ENCODE measurements at places on chromosomes 6 and 20.
A peak's percentile ranks its signal among the peaks of the same experiment; 100 is the strongest.

- DNase-seq, result no peak
Measured at GRCh38 chr6:134060491-134061106, 8.2 kb upstream of the SLC2A12 start.

- DNase-seq, result no peak
Measured at GRCh38 chr20:40720826-40721225, 31.8 kb upstream of the MAFB start.

DNA sequence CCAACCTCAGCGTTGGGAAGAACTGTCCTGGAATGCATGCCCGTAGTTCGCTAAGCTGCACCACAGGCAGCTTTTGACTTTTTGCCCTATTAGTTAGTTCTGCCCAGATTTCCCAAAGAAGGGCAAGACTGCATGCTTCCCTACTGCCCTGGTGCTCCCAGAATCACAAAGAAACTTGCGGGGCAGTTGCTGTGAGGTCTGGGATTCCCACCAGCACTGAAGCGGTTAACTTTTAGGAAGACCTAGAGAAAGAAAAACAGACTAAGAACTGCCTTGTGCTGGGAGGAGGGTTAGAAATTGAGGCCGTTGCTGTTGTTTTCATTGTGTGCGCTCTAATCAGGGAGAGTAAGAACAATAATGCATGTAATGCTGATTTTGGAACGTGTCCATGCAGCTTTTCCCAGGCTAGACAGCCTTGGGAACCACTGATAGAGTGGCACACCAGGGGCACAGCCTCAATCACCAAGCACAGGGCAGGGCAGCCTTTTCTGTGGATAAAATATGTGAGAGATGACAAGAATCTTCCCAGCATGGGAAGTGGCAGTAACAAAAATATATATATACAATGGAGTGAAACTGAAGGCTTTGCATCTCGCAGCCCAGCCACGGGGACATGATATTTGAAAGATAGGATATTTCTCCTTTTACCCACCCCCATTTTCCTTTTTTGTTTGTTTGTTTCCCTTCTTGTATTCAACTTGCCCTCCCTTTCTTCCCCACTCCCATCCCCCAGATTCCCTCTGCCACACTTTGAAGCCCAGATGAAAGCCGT, 137.7 kb upstream of the HEY2 start:
- no peak for DNase-seq

DNA sequence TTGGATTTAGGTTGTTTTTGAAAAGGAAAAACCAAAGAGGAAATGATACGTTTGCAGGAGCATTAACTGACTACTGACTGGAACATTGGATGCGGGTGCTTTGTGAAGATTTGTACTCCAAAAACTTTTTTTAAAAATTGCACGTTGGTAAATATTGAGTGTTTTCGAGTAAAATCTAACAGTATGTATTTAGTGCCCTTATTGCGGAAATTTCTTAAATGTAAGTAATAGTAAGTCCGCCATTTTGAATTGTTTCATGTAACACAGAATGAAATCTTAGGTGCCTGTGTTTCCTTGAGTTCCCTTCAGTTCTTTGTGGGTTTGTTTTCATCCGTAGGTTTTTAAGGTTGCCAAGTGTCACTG, 15.2 kb upstream of the LIN28B start:
- DNase-seq, result no peak

GRCh38 chr6:17589406-17590096, 10.6 kb upstream of the FAM8A1 start:
- DNase-seq, result peak; percentile 23

Data from activated CD4-positive, alpha-beta T cell treated with anti-CD3 and anti-CD28 coated beads, Interleukin-2, amount 50 U/mL, for 48 hours (primary cell).